ENCODE measurements at places on chromosomes 4 and X.

DNA sequence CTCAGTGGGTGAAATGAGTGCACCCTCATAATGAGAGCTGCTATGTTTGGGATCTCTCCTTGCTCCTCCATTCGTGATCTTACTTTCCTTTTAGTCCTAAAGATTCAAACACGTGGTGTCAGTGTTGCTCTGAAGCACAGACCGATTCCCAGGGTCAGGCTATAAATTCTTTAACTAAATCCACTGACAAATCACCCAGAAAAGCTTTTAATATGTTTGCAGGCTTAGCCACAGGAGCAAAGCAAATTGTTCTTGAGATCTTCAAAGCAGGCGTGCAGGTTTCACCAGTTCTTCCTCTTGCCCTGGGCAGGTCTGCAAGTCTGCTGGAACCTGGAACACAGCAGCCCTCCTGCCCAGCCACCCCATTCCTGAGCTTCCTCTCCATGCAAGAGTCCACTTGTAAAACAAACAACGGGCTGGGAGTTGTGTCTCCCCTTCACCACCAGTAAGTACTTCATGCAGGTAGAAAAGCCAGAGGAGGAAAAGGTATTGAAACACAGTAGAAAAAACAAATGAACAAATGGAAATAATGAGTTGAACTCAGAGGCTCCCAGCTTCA lies 70.1 kb upstream of the ENPP6 start:
- DNase-seq: no peak

GRCh38 chr4:26779674-26780073 lies 81.0 kb upstream of the STIM2 start:
- no peak for DNase-seq

DNA sequence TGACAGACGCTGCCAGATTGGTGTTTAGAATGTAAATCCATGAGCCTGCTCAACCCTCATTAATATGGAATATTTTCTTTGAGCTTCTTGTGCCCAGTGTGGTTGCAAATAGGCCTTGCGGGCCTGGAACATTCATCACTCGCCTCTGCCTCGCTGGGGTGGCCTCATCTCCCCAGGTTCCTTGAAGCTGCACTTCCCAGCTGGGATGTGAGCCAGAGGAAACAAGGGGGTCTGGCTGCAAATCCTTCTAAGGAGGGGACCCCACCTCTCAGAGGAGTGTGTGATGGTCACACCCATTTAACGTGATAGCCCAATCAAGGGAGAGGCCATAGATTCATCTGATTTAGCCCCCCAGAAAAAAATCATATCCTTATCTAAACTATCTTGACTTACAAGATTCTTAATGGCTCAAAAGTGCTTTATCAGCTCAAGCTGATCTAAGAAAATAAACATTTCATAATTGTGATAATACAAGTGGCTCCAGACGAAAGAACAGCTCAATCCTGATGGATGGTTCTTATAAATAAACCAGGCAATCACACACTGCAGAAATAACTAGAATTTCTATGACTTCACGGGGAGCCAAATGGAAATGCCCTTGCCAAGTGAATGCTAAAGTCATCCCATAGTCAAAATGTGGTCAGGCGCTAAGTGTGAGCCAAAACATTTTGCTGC lies 189.9 kb downstream of the PTTG2 start:
- DNase-seq: no peak

DNA sequence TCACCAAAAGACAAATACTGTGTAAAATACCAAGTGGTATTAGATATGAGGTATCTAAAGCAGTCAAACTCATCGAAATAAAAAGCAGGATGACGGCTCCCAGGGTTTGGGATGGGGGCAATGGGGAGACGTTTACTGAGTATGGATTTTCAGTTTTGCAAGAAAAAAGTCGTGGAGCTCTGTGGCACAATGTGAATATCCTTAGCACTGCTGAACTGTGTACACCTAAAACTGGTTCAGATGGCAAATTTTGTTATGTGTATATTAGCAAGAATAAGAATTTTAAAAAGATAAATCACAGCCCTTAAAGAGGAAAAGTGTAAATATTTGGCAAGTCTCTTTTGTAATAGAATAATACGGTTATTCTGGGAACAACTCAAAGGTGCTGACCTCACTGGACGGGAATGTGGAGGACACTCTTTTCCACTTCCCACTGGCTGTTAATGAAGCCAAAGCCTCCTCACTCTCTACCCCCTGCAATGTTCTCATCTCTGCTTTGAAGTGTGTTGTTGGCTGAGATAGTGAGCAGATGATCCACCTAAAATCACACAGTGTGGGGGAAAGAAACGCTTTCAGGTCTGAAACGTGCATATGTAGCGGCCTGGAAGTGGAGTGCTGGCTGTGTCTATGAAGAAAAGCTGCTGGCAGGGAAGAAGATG lies 49.2 kb downstream of the SEL1L3 start:
- no peak for DNase-seq

- no peak for DNase-seq
These were observed 403.6 kb upstream of the ANXA10 start for GRCh38 chr4:167688660-167689142.

- no peak for DNase-seq
These were observed 131.6 kb upstream of the MED14 start for GRCh38 chrX:40866893-40867292.

DNA sequence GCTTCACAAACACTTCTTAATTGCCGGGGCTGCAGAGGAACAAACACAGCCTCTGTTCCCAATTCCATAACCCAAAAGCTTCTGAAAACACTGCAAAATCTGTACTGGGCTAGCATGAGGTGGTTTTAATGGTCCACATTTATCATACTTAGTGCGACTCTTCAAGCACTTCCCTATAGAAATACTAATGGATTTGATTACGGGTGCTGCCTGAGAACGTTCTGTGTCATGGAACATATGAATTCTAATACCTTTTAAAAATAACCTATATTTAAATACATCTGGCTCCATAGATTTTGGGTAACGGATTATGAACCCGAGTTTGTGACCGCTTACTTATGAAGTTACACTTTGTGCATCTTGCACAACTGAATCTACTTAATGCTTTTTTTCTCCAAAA lies 35.4 kb upstream of the STS start:
- DNase-seq: no peak

GRCh38 chrX:96924581-96924980 lies 40.9 kb downstream of the RPA4 start:
- DNase-seq: no peak

GRCh38 chr4:189202182-189202868 lies 738.3 kb upstream of the FRG1 start:
- DNase-seq: no peak

GRCh38 chr4:131638781-131639180 lies 1510.3 kb upstream of the PCDH10 start:
- no peak for DNase-seq

GRCh38 chr4:172142281-172142741 lies 329.1 kb downstream of the GALNTL6 start:
- DNase-seq: no peak

DNA sequence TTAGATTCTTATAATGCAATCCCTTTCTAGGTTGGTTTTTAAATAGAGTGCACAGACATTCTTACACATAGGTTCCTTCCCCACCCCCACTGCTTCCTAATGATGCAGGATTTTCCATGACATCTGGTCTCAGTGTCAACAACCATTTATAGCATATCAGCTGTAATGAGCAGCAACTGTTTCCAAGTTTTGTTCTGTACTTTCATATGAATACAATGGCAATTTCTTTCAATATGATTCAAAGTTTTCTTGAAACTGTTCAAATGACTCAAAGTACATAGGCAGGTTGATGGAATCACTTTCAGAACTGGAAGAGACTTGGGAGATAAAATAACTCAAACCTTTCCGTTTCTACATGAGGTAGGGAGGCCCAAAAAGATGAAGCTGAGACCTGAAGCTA lies 220.7 kb downstream of the CAMK2D start:
- DNase-seq: no peak

DNA sequence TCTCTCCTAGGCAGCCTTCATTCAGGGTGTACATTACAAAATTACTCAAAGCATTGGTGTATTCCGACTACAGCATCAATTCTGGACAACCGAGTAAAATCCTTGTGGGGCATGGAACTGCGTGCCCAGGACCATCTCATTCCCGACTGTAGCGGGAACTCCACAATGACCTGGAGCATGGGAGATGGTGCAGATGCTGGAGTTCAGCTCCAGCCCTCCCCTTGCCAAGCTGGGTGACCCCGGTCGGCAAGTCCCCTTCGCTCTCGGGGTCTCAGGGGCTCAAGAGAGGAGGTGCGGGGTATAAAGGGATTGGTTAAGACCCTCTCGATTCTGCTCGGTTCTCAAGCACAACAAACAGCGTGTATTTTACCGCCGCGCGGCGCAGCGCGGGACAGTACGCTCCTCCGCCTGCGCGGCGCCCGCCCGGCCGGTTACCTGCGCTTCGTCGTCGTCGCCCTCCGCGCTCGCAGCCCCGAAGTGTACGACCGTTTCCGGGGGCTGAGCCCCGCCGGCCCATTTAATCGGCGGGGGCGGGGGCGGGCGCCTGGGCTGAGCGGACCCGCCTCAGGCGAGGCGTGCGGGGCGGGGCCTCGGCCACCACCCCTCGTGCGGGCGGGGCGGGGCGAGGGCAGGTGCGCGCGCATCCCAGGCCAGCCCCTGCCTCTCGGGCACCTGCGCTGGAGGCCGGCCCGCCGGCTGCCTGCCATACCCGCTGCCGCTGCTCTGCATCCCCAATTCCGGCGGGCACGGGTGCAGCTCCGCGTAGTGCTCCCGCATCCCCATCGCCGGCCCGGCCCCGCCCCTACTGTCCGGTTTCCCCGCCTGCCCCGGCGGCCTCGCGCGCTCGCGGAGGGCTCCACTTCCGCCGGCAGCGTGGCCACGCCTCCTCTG lies at the start of gene G6PD:
Gene G6PD (minus strand): TSS at position 493 of the 891 bp plus-strand sequence. CDS start 691 bp downstream, outside the sequence.
- peak; percentile 87 for DNase-seq

- no peak for DNase-seq
These were observed 1.6 kb upstream of the ABLIM2 start for GRCh38 chr4:8160233-8160560.

DNA sequence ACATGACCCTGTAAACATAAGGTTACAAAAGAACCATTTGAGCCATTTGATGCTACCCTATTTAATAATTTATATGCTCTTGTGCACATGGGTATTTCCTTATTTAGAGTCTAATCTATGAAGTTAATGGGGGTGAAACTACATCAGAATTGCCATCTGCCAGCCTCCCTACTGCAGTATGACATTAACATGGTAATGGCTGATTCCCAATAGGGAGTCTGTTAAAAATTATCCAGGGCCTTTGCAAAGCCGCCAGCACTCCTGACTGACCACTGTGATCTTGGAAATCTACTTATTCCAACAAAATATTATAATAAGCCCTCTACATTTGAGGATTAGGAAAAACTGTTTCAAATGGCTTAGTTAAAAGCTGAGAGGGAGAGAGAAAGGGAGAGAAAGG lies 153.7 kb downstream of the CLCN4 start:
- DNase-seq: no peak

DNA sequence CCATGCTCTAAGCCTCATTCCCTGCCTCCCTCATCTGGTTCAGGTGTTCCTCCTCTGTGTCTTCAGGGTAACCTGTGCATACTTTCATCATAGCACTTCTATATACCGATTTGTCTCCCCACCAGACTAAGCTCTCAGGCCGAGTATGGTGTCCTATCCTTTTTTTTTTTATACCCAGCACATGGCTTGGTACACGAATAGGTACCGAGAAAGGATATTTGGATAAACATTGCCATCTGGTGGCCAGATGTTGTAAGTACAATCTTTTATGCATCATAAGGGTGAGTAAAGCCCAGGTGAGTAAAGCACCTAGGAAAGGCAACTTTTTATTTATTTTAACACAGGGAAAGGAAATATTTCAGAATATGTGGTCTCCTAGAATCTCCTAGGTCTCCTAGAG lies 68.4 kb downstream of the MID2 start:
- DNase-seq: no peak

DNA sequence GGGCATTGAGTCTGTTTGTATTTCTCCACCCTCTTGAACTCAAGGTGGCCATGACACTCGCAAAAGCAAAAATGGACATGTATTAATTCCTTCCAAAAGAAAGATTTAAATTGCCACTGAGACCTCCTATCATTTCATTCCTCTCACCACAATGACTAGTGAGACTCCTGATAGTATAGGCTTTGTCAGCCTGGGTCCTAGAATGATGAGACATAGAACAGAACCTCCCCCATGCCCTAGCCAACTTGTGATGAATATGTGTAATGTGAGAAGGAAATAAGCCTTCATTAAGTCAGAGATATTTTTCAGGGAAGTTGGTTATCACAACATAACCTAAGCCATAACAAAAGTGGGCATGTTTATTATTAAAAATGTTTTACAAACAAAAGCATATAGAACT lies 62.5 kb downstream of the ASB9 start:
- no peak for DNase-seq

GRCh38 chr4:184991860-184992259 lies 26.4 kb upstream of the HELT start:
- no peak for DNase-seq

DNA sequence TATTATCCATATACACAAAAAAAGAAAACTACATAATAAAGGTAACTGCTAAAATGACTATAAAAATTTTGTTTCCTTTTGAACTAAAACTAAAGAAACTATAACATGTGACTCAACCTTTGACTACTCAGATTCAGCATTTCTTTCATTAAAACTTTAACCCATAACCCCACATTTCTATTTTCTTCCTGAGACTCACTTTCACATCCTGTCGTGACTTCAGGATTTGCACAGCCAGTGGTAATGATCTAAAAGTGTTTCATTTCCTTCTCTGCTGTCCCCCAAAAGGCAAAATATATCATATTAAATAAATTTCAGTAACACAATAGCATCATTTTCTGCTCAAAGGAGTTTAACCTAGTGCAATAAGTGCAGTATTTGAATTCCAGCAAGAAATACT lies 1022.4 kb upstream of the DIAPH2 start:
- DNase-seq: no peak

DNA sequence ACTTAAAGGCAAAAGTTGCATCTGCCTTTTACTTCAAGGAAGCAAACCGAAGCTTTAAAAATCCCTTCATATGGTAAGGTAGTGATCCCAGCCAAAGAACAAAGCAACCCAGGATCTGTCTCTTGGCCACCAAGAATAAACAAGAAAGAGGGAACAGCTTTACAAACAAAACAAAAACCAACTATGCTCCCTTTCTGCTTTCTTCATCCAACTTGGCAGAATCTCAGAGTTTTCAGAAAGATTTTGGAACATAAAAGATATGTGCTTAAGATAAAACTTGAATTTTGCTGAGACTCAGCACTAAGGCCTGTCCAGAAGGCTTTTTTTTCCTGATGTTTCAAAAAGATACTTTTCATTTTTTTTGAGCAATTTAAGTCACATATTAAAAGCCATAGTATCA lies 94.0 kb downstream of the COL4A6 start:
- DNase-seq: no peak

- no peak for DNase-seq
These were observed 52.8 kb downstream of the EFHC2 start for GRCh38 chrX:44290718-44291117.

GRCh38 chr4:19961091-19961490 lies 290.6 kb upstream of the SLIT2 start:
- no peak for DNase-seq
